ENCODE measurements at places on chromosomes 5 and 9. TPM values are rescaled to one million over a fixed set of nuclear protein-coding genes. Genes with fewer than 3 reads are reported as not detected.

PTPN3 gene
- 5.4 TPM for total RNA-seq

SLC4A9 gene
- 0.07 TPM for total RNA-seq

SLC6A18 gene
- not detected for total RNA-seq

IFNB1 gene
- 1.6 TPM for total RNA-seq

INSL4 gene
- total RNA-seq = not detected

WNT8A gene
- not detected for total RNA-seq

COMMD10 gene
- total RNA-seq = 21.9 TPM

POMT1 gene
- 47.3 TPM for total RNA-seq

IL3 gene
- total RNA-seq = 8.9 TPM

PCDHA9 gene
- total RNA-seq = not detected

PCDHA5 gene
- not detected for total RNA-seq

TAF11L5 gene
- total RNA-seq = not detected

LHX2 gene
- not detected for total RNA-seq

CDX1 gene
- total RNA-seq = not detected

TNFSF15 gene
- 0.19 TPM for total RNA-seq

C1QTNF3 gene
- 2.8 TPM for total RNA-seq

PLPP1 gene
- 23.3 TPM for total RNA-seq

PSMD5 gene
- total RNA-seq = 48.6 TPM

GNAQ gene
- 22.3 TPM for total RNA-seq

C1QTNF2 gene
- total RNA-seq = not detected

TRIM7 gene
- total RNA-seq = 2.4 TPM

CENPH gene
- total RNA-seq = 49.6 TPM

SPATA31A6 gene
- not detected for total RNA-seq

RANBP3L gene
- not detected for total RNA-seq

CAMK2A gene
- total RNA-seq = not detected

PCDHB14 gene
- not detected for total RNA-seq

DOCK8 gene
- 213 TPM for total RNA-seq

PCDHGC5 gene
- not detected for total RNA-seq

DCANP1 gene
- not detected for total RNA-seq

LCN12 gene
- 1.4 TPM for total RNA-seq

TAF1L gene
- 0.05 TPM for total RNA-seq

SAXO1 gene
- not detected for total RNA-seq

C9orf50 gene
- total RNA-seq = not detected

SH3PXD2B gene
- total RNA-seq = 1.3 TPM

TRIM14 gene
- total RNA-seq = 41.6 TPM

BTNL8 gene
- total RNA-seq = 1.2 TPM

DUSP1 gene
- total RNA-seq = 14.5 TPM

OLFM1 gene
- total RNA-seq = 0.70 TPM

DAPK1 gene
- total RNA-seq = 37.8 TPM

OLFML2A gene
- not detected for total RNA-seq
